Substantia nigra (tissue), 51 donors: ENCODE measurements at places on chromosomes 6 and 20.
A peak's percentile ranks its signal among the peaks of the same experiment; 100 is the strongest.

DNA sequence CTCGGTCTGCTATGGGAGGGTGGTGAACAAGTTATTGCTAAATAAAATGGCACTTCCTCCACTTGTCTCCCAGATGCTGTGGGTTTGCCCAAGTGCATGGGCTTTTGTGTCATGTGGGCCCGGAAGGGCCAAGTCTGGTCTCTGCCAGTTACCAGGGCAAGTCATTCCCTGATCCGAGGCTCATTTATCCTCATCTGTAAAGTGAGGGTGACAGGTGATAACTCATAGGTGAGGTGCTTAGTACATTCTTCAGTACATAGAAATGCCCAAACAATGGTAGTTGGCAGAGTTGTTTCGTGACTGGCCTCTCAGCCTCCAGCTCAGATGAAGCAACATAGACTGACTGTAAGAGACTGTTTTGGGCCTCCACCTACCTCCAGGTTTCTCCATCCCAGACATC, 2.0 kb upstream of the MUCL3 start:
- DNase-seq, result no peak

GRCh38 chr6:75296811-75297779, 12.5 kb upstream of the TMEM30A start:
- no peak for DNase-seq

DNA sequence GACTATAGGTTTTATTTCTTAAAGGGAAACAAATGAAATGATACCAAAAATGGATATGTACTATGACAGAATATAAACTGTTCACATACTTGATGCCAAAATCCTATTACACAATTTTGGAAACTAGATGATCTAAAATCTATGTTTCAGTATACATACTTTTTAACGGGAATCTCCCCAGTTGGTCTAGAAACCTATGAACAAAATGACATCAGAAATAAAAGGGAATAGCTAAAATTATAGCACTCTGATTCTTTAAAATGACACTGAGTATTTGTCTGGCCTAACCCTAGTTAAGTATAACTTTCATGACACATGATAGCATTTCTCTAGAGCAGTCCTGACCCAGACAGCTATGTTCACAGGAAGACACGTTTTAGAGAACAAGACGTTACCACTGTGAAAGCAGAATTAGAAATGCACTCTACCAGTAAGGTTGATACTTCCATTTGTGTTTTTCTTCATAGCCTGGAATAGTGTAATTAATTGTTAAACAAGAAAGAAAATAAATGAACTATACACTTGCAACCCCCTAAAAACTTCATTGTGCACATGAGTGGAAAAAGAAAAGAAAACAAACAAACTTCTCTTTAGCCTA, 3.3 kb downstream of the OSER1 start:
- no peak for DNase-seq

GRCh38 chr20:40506537-40506939, 182.5 kb downstream of the MAFB start:
- DNase-seq, result peak; percentile 59

GRCh38 chr6:16228709-16229665, 9.4 kb upstream of the GMPR start:
- no peak for DNase-seq

GRCh38 chr6:56370127-56370540, 122.8 kb upstream of the COL21A1 start:
- DNase-seq, result no peak

- no peak for DNase-seq
These were observed 188.9 kb downstream of the NRN1 start for GRCh38 chr6:5817869-5818268.

- no peak for DNase-seq
These were observed 3.1 kb upstream of the LAMA5 start for GRCh38 chr20:62370115-62370806.

DNA sequence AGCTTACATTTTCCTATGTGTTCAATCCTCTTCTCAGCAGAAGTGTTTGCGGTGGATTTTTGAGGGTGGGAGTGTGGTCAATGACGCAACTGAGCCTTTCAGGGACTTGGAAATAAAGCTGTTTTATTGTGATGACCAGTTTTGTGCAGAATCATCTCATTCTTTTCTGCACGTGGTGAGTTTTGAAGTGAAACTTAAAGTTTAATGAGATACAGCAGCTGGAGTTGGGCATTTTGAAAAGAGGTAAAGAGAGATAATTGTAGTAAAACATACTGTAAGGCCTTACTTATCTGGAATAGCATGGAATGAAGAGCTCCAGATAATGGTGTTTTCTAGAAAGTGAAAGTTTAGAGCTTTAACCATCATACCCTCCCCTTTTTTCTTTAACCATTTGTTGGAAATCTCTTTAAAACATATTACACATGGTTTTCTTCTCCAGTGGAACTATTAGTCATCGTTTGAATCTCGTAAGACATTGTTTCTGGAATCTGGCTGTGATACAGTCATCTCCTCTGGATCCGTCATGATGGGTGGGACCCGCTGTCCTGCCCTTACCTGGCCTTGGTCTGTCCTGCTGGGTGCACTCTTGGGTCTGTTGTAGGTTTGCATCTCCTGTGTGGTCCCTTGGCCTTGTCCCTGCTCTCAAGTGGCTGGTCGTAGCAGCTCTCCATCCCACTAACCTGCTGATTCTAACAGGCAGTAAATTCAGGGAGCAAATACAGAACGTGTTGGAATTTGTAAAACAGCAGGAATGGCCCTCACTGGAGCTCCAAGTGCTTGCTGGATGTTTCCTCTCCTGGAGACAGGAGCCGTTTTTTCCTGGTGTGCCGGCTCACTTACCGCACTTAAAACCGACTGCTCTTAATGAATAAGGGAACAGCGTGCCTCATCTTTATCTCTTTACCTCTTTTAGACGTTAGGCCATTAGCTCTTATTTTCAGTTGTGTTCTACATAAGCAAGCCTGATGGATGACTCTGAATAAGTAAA, 29.8 kb downstream of the UST start:
- DNase-seq, result no peak

DNA sequence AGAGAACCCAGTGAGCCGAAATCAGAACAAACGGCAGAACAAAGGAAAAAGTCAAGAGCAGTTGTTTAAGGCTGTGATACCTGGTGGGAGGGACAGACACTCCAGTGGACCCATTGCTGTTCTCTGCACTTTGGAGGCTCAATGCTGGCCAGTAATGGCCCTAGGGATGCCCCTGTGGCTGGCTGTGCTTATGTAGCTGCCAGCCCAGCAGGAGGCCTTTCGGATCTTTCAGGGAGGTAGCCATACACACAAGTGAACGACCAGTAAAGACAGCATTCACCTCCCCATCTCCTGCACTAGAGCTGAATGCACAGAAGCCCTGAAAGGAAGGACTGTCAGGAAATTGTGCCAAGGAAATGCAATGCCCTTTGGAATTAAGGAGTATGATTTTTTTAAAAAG, 34.3 kb downstream of the GPLD1 start:
- DNase-seq, result no peak

GRCh38 chr6:119728935-119729334, 379.4 kb upstream of the MAN1A1 start:
- DNase-seq, result no peak

GRCh38 chr6:42140032-42140431, 2.4 kb downstream of the C6orf132 start:
- DNase-seq, result no peak

- DNase-seq, result no peak
These were observed 612.5 kb upstream of the HS3ST5 start for GRCh38 chr6:114955363-114955762.

DNA sequence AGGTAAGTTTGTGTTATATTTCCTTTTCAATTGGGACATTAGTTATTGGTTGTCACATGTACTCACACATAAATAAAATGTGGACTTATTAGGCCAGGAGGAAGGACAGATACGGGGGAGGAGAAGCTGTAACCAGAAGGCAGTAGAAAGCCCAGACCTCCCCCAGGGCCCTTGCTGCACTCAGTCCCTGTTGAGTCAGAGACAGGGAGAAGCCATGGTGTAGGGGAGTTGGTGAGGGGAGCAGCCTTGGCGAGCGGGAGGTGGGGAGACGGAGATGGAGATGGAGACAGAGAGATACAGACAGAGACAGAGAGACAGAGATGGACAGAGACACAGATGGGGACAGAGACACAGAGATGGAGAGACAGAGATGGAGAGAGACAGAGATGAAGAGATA, 263.2 kb downstream of the DLL1 start:
- no peak for DNase-seq

GRCh38 chr6:120129228-120129627, 779.7 kb upstream of the MAN1A1 start:
- no peak for DNase-seq

DNA sequence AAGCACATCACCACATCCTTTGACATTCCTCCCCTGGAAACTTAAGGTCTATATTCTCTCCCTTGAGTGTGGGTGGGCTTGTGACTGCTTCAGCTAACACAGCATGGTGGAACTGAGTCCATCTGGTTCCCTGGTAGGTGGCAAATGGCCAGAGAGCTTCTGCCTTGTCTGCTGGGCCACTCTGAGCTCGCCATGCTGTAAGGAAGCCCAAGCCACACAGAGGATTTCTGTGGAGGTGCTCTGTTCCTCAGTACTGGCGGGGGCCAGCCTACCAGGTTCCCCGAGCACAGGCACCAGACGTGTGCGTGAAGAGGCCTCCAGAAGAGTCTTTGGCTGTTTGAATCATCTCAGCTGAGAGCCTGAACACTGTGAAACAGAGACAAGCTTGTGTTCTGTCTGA, 41.6 kb upstream of the PMEPA1 start:
- DNase-seq, result no peak

- no peak for DNase-seq
These were observed 995 bp downstream of the MYCT1 start for GRCh38 chr6:152698692-152699091.

GRCh38 chr6:14516956-14517355, 399.4 kb downstream of the CD83 start:
- DNase-seq, result no peak

GRCh38 chr6:167980911-167981580, 16.4 kb upstream of the KIF25 start:
- no peak for DNase-seq

DNA sequence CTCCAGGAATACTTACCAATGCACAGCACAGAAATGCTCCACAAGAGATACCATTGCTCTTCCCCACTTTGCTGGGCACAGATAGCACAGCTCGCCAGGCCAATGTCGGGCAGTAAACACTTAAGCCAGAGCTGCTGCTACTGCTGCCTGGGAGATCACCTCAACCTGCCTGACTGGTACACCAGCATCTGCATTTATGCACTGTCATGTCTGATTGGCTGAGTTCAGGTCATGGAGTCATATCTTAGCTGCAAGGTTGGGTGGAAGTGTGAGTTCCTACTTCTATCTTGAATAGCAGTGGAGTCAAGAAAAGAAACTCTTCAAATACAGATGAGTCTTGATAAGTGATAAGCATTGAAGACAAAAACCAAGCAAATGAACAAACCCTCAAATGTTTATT, 10.9 kb upstream of the ADGRF4 start:
- DNase-seq, result no peak

- no peak for DNase-seq
These were observed 78.5 kb downstream of the FARS2 start for GRCh38 chr6:5339786-5340185.

- DNase-seq, result no peak
These were observed 4.4 kb upstream of the IBTK start for GRCh38 chr6:82251942-82252341.

GRCh38 chr6:43833996-43834390, 64.0 kb downstream of the VEGFA start:
- no peak for DNase-seq

GRCh38 chr6:14775528-14775927, 470.3 kb upstream of the JARID2 start:
- no peak for DNase-seq

DNA sequence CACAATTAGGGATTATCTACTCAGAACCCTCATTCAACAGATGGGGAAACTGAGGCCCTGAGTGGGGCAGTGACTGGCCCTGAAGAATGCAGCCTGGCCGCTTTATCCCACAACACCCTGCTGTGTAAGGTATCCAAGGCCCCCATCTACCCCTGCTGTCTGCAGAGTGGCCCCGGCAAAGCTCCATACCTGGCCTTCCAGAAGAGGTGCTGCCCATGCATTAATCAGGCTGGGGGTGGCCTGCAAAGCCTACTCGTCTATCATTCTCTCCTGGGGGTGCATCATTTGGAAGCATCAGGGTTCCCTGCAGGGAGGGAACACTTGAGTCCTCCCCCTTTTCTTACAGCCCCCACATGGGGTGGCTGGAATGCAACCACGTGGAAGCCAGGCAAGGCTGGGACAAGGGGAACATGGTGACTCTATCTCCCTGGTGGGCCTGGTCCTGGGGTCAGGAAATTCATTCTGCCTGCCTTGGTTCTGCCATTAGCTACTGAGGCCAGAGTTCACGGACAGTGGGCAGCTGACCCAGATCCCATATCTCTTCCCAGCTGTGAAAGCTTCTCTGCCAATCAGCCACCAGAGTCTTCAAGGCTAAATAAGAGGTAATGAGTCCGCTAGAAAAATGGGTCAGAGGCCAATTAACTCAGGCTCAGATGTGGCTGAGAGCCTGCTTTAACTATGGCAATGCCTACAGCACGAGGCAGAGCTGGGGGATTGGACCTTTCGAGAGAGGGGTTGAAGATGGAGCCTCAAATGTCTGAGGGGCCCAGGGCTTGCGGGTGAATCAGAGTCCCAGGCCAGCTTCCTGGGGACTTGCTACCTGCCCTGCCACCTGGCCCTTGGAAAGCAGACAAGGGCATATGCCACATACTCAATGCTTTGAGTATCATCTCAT, 72.3 kb upstream of the TOX2 start:
- DNase-seq, result no peak

DNA sequence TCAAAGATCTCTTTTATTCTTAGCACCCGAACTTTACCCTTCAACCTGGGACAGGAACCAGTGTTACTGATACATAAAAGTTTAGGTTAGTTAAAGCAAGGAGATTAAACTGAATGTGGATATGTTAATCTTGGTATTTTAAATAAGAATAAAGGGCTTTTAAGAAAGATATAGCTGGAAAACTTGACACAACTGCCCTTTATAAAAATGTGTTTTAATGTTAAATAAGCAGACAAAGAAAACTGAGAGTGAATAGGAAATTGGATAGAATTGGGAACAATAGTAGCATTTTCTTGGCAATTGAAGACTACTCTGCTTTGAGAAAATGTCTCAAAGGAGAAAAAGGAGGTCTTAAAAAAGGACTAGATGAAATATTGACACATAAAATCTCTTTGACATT, 45.9 kb upstream of the CRISP1 start:
- no peak for DNase-seq

DNA sequence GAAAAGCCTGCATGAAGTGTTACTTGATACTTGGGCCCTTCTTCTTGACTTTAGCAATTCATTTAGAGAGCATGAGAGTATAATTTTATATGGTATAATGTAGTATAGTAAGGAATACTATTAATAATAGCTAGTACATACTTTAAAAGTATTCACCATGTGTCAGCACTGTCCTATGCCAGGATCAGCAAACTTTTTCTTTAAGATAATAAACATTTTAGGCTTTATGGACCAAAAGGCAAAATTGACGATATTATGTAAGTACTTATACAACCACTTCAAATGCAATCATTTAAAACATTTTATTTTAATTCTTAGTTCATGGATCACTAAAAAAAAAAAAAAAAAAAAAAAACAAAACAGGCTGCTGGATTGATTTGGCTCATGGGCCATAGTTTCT, 163.9 kb downstream of the IBTK start:
- no peak for DNase-seq

- DNase-seq, result peak; percentile 47
These were observed 42.3 kb upstream of the NAA20 start for GRCh38 chr20:19974630-19975435.
